Caco-2 (cell line): ENCODE measurements at places on chromosomes 7 and 10.
A peak's percentile ranks its signal among the peaks of the same experiment; 100 is the strongest.

DNA sequence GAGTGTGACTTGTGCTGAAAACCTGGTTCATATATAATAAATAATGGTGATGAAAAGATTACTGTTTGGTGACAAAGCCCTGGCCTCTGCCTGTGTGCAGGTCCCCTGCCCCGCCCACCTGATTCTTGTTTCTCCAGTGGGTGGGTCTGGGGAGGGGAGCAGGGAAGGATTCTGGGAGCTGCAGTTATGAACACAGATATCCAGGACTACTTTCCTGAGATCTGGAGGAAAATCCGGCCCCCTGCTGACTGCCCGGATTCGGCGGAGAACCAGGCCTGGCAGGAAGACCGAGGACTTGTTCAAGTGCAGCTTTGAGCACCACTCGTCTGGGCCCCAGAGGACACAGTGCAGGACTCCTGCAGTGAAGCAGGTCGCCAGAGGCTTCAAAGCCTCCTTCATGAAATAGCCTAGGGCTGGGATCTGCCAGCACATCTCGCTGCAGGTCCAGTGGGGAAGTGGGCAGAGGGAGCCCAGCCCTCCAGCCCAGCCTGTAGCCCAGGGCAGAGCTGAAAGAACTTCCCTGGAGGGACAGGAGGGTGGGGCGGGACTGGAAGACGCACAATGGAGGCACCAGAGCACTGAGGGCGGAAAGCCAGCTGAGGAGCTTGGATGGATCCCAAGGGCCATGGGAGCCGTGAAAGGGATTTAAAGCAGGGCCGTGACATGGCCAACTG lies 7.0 kb downstream of the ATP6V0E2 start:
- DNase-seq = no peak

- DNase-seq = peak; percentile 74
Measured at GRCh38 chr7:43758029-43758821, at the start of gene BLVRA. Gene BLVRA (plus strand): TSS chr7:43758680. CDS start chr7:43771159, 12,479 bp downstream.

- no peak for DNase-seq
Measured at GRCh38 chr7:135748770-135749169, at the start of gene FAM180A. Gene FAM180A (minus strand): TSS chr7:135748813. CDS start chr7:135748580, 233 bp downstream.

DNA sequence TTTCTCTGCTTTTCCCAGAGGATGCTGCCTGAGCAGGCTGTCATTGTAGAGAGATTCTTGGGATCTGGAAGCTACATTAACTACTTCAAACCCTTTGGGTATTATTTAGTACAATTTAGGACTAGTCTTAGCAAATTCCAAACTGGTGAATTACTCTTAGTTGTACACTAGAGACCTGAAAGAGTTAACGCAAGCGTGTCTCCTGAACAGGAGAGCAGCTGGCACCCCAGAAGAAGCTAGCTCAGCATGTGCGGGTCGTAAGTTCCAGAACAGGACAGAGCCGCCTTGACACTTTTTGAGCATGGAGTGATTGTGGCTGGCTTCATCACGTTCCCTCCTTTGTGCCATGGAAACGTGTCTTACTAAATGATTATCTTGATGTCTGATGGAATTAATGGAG lies 495.7 kb upstream of the TPK1 start:
- no peak for DNase-seq

DNA sequence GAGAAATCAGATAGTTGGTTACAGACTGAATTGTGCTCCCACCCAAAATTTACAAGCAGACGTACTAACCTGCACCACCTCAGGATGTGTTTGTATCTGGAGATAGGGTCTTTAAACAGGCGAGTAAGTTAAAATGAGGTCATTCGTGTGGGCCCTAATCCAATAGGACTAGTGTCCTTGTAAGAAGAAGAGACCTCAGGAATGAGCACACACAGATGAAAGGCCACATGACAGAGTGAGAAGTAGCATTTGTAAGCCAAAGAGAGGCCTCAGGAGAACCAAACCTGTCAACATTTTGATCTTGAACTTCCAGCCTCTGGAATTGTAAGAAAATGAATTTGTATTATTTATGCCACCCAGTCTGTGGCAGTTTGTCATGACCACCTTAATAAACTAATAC lies 149.5 kb upstream of the VWC2 start:
- no peak for DNase-seq

DNA sequence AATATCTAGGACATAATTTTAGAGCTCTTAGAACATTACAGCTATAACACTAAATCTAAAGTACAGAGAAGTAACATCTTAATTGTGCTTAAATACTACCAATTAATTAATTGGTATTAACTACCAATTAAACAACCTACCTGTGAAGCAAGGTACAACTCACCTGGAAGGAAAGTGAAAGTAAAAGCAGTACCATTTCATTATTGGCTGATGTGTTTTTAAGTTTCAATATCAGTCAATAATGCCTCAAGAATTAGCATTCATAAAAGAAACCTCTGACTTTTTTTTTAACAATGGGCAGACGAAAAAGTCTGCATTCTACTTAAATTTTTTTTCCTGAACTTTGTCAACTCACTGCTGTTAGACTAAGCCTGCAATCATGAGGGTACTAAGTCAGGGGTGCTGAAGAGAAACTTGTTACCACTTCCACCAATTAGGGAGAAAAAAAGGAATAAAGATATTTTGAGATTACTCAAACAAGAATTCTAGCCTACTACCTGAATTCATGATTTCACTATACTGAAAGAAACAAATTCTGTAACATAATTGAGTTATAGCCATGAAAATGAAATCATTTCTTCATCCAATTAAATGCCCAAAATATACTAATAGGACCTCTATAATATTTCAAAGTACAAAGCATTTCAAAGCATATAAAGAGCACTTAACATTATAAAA lies 19.9 kb downstream of the UPF2 start:
- no peak for DNase-seq

DNA sequence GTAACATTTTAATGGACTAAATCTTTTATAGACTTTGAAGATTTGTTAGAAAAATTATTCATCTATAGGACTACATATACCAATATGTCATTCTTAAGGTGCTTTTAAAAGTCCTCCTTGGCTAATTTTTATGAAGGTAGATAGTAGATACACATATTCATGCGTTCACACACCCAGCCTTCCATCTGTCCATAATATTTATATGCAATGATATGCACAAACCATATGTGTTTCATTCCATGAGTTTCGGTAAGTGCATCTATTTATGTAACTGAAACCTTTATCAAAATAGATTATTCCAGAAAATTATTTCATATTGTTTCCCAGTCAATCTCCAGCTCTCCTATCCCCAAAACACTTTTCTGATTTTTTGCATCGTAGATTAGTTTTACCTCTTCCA lies 101.7 kb downstream of the ANLN start:
- no peak for DNase-seq

DNA sequence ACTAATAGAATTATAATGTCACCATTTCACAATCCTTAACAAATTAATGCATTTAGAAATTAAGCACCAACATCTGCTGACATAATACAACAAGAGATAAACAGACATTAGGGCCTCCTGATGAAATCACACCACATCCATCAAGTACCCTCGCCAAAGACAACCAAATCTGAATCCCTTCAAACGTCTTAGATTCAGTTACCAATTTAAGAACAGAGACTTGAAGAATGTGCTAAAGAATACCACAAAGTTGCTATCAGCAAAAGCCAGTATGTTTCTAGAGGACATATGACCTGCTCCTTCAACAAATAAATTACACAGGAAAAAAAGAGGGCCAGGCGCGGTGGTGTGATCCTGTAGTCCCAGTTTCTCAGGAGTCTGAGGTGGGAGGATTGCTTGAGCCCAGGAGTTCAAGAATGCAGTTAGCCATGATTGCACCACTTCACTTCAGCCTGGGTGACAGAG lies 144.5 kb downstream of the REEP3 start:
- peak; percentile 17 for DNase-seq

DNA sequence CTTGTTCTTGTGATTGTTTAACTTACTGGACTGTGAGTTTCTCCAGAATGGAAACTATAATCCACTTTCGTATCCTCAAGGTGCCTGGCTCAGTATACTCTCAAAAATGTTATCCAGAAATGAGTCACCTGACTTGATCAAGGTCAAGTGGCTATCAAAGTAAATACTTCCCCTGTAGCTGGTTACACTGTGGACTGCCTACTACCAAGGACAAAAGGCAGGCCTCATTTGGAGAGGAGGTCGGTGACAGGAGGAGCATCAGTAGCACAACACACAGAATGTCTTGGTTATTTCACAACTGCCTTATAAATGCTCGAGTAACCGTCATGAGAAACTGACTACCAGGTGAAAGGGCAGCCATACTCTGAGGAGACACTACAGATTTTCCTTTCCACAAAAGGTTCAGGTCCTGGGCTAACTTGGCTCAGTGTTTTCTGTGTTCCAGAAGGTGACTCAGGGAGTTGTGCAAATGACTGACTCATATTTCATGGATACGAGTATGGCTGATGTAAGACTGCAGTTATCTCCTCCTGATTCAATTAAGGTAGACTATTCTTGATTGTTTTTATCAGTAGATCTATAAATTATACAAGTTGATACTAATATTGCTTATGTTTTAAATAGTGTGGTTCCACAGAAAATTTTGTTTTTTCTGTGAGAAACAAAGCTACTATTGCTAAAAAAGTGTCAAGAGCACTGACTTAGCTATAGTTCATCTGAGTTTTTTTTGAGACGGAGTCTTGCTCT lies 4.2 kb upstream of the CCNY start:
- DNase-seq = no peak

GRCh38 chr10:131082991-131083481 lies 228.5 kb downstream of the TCERG1L start:
- no peak for DNase-seq

DNA sequence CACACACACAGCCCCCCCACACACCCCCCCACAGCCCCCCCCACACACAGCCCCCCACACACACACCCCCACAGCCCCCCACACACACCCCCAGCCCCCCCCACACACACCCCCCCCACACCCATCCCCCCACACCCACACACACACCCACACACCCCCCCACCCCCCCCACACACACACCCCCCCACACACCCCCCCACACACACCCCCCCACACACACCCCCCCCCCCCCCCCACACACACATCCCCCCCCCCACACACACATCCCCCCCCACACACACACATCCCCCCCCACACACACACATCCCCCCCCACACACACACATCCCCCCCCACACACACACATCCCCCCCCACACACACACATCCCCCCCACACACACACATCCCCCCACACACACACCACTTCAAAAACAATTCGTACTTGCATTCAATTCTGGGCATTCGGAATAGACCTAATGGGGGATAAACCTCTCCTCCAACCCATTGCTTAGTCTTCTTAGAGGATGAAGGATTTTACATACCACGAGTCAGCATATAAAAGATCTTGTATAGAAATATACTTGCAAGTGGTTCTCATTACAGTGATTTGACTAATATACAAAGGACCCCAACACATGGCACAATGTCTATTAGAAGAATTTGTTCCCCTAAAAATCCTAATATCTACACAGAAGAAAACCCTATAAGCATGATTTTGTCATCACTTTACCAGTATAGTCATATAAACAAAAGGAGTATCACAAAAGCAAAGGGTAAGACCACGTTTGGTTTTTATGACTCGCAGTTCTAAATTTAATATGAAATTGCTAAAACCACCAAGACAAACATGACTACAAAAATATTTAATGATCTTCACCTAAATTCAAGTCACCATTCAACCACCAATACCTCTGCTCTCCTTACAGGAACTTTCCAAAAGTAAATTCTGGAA lies 80.9 kb downstream of the DIP2C start:
- DNase-seq = no peak

- DNase-seq = no peak
Measured at GRCh38 chr10:85446827-85447226, 919.8 kb downstream of the GRID1 start.

DNA sequence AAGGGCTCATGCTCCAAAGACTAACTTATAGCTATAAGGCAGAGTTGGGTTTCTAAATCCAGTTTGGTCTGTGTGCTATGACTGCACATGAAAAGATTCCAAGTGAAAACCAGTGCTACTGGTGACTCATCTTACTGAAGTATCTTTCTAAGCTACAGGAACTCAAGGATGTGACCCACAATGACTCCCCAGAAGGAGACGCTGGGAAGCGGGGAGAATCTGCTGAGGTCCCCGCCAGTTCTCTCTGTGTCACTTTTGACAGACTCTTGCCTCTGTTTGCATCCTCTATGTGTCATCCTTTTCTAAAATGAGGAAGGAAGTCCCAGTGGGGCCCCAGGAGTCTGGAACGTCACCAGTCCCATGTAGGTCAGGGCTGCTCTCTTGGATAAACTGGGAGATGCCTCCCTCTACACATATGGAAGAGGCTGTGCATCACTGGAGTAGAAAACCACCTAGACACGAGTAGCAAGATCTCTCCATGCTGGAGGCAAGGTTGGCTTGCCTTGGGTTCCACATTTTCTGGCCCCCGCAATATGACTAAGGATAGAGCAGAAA lies 28.8 kb upstream of the GPR26 start:
- no peak for DNase-seq

GRCh38 chr7:84682543-84682942 lies 488.0 kb upstream of the SEMA3A start:
- DNase-seq = no peak

DNA sequence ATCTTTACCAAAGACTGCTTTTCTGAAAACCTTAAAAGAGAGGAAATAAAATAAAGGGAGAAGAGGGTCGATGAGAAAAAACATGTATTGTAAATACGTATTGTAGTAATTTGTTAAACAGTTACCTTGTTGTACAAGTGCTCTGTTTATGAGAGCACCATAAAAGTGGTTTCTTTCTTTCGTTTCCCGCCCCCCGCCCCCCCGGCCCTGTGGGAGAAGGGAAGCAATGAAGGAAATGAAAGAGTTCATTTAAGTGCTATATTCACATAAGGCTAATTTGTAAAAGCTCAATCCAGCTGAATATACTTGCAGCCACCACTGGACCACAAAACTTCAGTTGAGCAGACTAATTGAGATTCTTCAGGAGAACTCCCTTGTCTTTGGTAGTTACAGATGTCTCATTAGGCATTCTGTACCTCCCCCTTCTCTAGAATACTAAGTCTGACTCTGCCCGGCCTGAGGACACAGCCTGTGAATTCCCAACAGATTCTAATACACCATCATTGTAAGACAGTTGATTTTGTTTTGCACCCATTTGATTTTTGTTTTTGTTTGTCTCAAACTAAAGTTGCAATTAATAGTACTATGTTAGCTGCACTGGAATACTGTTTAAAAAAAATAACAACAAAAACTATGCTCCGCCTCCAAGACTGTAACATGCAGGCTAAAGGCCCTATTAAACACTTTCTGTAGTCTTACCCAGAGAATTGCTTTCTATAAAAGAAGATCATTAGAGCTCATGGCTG lies 124.9 kb downstream of the ARHGAP12 start:
- DNase-seq = no peak

DNA sequence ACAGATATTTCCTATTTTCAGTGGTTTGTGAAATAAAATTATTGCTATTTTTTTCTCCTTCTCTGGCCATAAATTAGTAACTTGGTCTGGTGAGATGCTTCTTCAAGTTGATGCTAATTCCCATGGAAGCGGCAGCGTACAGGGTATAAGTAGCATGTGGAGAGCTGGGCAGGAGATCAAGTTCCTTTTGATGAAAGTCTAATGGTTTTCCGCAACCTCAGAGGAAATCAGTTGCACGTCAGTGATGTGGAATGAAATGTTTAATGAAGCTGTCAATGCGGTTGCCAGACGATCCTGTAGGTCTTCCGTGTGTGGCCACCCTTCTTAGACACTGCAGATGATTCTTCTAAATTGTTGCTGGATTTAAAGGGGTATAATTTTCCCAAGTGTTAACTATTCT lies 236.4 kb upstream of the GRM3 start:
- DNase-seq = no peak
